ENCODE measurements at places on chromosomes 4 and X.

GRCh38 chr4:141933978-141934377 is 297.6 kb downstream of the IL15 start:
- DNase-seq = no peak

DNA sequence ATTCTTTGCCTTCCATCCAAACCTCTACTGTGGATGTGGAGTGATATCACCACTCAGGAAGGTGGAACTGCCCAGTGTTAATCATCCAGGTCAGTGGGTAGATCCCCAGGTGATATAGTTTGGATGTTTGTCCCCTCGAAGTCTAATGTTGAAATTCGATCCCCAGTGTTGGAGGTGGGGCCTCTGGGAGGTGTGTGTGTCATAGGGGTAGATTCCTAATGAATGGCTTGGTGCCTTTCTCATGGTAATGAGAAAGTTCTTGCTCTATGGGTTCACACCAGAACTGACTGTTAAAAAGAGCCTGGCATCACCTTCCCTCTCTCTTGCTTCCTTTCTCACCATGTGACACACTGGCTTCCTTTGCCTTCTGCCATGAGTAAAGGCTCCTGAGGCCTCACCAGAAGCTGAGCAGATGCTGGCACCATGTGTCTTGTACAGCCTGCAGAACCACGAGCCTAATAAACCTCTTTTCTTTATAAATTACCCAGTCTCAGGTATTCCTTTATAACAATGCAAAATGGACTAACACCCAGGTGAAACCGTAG is 6.8 kb upstream of the SOWAHB start:
- no peak for DNase-seq

DNA sequence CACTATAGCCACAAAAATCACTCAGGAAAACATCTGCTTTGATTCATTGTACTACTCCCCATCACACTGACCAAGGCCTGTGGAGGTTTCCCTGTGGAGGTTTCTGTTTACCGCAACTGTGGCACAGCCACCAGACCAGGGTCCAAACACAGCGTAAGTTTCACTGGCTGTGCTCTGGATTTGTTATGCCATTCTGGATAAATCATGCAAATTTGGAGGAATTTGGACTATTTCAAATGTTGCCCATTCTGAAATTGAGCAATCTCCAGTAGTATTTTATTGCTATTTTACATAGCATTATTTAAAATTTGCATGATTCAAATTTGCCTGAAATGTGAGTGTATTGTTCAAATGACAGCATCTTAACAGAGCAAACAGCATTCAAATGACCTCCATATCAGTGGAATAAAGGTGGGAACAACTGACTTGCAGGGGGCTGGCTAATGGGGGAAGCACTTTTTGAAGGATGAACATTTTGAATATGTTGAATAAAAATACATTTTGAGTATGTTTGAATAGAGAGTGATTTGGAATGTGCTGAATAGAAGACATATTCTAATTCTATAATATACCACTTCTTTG is 66.1 kb upstream of the ACSL1 start:
- no peak for DNase-seq

- DNase-seq = no peak
Observed at GRCh38 chrX:95427389-95427788, 1257.3 kb upstream of the DIAPH2 start.

DNA sequence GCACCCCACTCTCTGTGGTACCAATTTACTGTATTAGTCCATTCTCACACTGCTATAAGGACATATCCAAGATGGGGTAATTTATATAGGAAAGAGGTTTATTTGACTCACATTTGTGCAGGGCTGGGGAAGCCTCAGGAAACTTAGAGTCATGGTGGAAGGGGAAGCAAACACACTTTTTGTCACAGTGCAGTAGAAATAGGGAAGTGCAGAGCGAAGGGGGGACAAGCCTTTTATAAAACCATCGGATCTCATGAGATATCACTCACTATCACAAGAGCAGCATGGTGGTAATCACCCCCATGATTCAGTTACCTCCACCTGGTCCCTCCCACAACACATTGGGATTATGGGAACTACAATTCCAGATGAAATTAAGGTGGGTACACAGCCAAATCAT is 766.9 kb upstream of the PCDH10 start:
- no peak for DNase-seq

GRCh38 chrX:45036161-45036560 is 163.2 kb downstream of the KDM6A start:
- no peak for DNase-seq

GRCh38 chrX:24268786-24269185 is 45.1 kb downstream of the SUPT20HL2 start:
- no peak for DNase-seq

DNA sequence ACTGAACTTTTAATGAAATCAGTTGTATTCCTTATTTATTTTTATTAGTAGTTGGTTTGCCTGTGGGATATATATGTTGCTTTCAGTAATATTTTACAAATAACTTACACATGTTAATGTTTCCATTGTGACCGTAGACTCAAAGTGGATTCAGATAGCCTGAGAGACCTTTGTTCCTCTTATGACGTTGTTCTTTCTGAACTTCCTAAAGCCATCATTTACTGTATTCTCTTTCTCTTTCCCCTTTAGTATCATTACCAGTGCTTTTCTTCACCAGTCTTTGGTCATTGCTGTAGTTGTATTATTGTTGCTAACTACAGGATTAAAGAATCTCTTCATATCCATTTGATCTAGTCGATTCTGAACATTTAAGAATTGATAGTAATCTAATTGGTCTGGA is 4.3 kb downstream of the STIM2 start:
- no peak for DNase-seq

DNA sequence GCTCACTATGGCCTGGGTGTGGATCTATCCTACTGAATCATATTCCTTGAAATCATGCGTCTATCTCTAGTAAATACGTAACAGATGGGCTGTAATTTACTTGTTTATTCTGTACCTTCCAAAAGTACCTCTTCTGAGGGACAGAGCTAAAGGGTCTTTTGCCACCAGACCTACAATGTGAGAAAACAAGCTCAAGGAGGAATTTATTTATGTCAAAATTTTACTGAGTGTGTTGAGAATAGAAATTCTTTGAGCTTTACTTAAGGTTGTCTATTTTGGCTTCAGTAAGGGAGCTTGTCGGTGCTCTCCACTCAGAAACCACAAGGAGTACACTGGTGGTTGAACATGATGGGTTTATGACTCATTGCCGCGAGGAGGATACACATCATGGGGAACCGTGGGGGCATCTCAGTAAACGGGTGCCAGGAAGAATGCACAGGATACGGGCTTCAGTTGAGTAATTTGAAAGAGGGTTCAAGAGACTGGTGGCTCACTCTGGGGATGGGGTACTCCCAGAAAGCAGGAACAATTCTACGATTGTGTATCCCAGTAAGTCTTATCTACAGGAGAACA is 3.0 kb downstream of the ANK2 start:
- DNase-seq = no peak

DNA sequence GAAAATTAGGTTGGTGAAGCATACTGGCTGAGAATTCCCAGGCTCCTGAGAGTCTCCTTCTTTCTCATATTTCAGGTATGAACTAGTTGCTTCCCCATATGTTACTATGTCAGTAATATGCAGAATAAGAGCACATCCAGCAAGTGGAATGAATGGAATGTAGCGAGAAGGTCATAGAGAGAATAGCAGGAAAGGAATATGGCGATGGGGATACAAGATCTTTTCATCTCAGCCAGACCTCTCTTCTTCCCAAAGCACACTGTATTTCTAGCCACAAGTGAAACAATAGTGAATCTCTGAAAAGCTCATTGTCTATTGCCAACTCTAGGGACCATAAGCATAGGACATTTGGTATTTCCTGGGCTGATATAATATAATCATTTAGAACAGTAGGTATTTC is 54.6 kb upstream of the MMAA start:
- DNase-seq = no peak

- DNase-seq = no peak
Observed at GRCh38 chr4:101306764-101307615, 40.3 kb downstream of the PPP3CA start.

GRCh38 chrX:19630228-19630627 is 114.9 kb upstream of the MAP3K15 start:
- DNase-seq = no peak

- DNase-seq = no peak
Observed at GRCh38 chrX:107715331-107716117, 60.1 kb downstream of the TSC22D3 start.

Measured in H7 (cell line).